ENCODE measurements at places on chromosomes 6 and 20.

- no peak for DNase-seq
Observed at GRCh38 chr6:142950291-142950690, 5.3 kb upstream of the HIVEP2 start.

- no peak for DNase-seq
Observed at GRCh38 chr20:13996265-13996664, 949 bp downstream of the MACROD2 start.

DNA sequence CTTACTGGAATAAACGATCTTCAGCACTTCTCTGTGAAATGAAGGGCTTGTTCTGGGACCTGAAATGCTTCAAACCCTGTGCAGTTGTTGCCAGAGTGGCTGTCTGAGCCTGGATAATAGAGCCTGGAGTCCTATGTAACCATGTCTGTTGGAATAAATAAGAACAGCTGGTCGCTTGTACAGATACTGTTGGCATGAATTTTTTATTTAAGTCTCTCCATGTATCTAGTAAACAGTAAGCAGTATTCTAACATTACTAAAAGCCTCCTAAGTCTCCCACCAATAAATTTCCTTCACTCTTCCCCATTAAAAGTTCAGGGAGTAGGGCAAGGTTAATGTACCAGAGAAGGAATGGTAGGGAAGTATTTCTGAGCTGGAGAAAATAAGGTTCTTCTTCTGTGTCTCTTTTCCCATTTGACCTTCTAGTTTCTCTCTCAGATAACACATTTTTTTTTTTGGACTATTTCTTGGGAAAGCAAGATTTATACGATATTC, 227.5 kb downstream of the PRL start:
- no peak for DNase-seq

GRCh38 chr20:6664574-6664973, 102.9 kb upstream of the BMP2 start:
- DNase-seq, result no peak

DNA sequence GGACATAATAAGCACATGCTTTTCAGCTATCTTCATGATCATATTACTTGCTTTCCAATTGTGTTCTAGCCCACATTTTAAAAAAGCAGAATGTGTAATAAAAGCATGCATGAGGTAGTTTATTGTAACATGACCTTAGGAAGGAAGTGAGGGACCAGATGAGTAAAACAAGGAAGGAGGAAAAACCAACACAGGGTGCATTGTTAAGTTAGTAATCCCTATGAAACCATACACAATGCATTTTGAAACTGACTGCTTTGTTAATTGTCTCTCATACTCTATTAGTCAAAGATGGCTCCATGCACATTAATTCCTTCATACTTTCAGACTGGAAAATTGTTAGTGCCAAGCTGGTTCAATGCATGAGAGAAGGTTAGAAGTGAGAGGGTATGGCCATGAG, 37.7 kb upstream of the CENPW start:
- DNase-seq, result no peak

- DNase-seq, result no peak
Observed at GRCh38 chr6:56820060-56820459, 134.8 kb upstream of the BEND6 start.

- no peak for DNase-seq
Observed at GRCh38 chr6:24686946-24687345, 20.1 kb downstream of the ACOT13 start.

DNA sequence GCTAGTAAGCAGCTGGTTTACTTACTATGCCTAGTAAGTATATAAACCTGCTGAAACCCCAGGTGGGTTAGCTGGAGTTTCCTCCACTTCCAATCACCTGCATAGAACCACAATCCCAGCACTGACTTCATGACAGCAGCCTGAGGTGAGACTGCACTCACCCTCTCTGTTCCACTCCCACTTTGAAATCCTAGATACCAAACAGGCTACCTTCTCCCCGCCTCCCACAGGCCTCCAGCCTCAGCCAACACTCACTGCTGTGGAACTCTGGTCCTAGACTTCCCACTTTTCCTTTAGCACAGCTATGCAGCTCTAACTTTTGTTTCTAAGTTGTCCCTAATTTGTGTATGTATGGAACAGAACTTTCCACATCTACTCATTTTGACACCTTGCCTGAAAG, 149.7 kb upstream of the ARID1B start:
- no peak for DNase-seq

DNA sequence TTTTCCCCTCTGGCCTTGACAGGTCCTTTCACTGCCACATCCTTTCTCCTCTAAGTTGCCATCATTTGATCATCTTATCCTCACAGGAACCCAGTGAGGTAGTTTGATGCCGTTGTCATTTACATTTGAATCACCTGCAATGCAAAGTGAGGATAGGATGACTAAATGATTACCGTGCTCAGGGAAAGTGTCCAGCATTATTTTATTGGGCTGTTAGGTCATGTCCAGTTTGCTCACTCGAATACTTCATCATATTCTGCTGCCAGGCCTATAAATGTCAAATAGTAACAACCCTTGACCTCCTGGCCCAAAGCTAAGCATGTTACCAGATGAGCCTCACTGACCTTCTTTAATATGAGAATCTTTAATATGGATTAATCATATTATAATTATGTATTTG, 1068.7 kb upstream of the FLRT3 start:
- DNase-seq, result no peak

DNA sequence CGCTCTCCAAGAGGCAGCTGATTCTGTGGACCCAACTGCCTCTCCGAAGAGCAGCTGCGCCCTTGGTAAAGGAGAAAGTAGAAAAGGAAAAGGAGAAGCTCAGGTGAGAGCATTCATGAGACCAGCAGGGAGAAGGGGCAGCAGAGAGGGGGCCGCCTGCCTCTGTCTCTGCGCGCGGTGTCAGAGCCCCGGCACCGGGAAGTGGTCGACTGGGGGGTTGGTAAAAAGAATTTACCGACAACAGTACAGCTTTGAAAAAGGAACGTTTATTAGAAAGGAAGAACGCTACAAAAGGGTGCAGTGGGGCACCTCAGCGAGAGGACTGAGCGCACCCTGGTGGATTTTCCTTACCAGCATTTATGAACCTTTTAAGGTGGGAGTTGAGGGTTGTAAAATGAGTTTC, 61.9 kb downstream of the GPR6 start:
- peak; percentile 65 for DNase-seq
